T-cell (primary cell): ENCODE measurements at places on chromosomes 4 and X. TPM values are rescaled to one million over a fixed set of nuclear protein-coding genes. Genes with fewer than 3 reads are reported as not detected.
A peak's percentile ranks its signal among the peaks of the same experiment; 100 is the strongest.

The GPM6B gene
- total RNA-seq = not detected

The GPC3 gene
- 1.2 TPM for total RNA-seq

The CENPU gene
- 1.5 TPM for total RNA-seq

The MAGEA3 gene
- total RNA-seq = not detected

The TBX22 gene
- not detected for total RNA-seq

The PARM1 gene
- 0.38 TPM for total RNA-seq

DNA sequence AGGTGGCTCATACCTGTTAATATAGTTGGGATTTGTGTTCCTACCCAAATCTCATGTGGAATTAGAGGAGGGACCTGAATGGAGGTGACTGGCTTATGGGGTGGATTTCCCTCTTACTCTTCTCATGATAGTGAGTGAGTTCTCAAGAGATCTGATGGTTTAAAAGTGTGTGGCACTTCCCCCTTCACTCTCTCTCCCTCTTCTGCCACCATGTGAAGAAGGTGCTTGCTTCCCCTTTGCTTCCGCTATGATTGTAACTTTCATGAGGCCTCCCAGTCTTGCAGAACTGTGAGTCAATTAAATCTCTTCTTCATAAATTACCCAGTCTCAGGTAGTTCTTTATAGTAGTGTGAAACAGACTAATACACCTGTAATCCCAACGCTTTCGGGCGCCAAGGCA lies 28.3 kb upstream of the WDR19 start:
- no peak for DNase-seq

- no peak for DNase-seq
Measured at GRCh38 chr4:125849869-125850268, 535.1 kb downstream of the FAT4 start.

GRCh38 chr4:174241162-174241561 lies 42.3 kb downstream of the FBXO8 start:
- DNase-seq = no peak

- peak; percentile 16 for DNase-seq
Measured at GRCh38 chr4:22389240-22389870, 126.5 kb downstream of the ADGRA3 start.

DNA sequence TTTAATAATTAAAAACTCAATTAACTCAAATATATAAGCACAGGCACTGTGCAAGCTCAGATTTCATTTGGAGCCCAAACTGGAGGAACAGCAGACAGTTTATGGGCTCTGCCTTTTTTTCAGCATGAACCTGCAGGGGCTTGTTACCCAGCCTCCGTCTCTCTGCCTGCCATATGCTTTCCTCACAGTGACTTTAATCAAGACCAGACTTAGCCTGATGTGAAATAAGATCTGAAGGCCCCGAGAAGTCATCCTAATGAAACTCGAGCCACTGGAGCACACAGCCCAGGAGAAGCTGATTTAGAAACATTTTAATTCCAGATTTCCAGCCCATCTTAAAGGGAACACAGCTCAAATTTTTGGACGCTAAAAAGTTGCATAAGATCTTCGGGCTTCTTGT lies 55.6 kb downstream of the SPATA18 start:
- no peak for DNase-seq

GRCh38 chr4:29153642-29154041 lies 1566.5 kb upstream of the PCDH7 start:
- no peak for DNase-seq
